Left colon (tissue), 2 donors: ENCODE measurements at places on chromosomes 2 and 18.

- no peak for DNase-seq
Measured at GRCh38 chr2:101291973-101292372, 16.5 kb downstream of the RNF149 start.

GRCh38 chr2:46539327-46540276 is 60.2 kb downstream of the TMEM247 start:
- no peak for DNase-seq

GRCh38 chr2:186599186-186599778 is 9.4 kb downstream of the ITGAV start:
- no peak for DNase-seq

GRCh38 chr2:177551989-177552421 is 159.4 kb downstream of the AGPS start:
- DNase-seq: peak; percentile 67

GRCh38 chr2:33583194-33583938 is 15.7 kb downstream of the FAM98A start:
- peak; percentile 25 for DNase-seq

GRCh38 chr2:207260021-207260420 is 94.3 kb upstream of the KLF7 start:
- DNase-seq: no peak

- DNase-seq: no peak
Measured at GRCh38 chr18:29234751-29235150, 1057.8 kb upstream of the CDH2 start.

GRCh38 chr2:170202437-170202836 is 24.5 kb downstream of the MYO3B start:
- no peak for DNase-seq

GRCh38 chr18:67104700-67105284 is 411.7 kb downstream of the DSEL start:
- DNase-seq: peak; percentile 68
